ENCODE measurements at places on chromosomes 7 and 10. TPM values are rescaled to one million over a fixed set of nuclear protein-coding genes. Genes with fewer than 3 reads are reported as not detected.
A peak's percentile ranks its signal among the peaks of the same experiment; 100 is the strongest.

DNA sequence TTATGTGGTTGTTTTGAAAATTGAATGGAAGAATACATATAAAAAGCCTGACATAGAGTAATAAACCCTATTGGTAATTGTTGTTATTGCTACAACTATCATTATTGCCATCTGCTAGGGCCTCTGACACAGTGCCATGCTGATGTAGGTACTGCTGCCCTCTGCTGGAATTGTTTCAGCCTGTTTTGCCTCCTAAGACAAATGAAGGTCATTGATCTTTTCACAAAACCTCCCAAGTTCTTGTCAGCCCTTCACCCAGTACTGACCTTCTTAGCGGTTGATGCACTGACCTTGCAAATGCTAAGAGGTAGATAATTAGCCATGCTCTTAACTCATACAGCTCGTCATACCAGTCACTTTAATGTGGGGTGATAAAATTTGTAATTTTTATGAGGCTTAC lies 975.2 kb downstream of the SORCS1 start:
- DNase-seq = peak; percentile 32

DNA sequence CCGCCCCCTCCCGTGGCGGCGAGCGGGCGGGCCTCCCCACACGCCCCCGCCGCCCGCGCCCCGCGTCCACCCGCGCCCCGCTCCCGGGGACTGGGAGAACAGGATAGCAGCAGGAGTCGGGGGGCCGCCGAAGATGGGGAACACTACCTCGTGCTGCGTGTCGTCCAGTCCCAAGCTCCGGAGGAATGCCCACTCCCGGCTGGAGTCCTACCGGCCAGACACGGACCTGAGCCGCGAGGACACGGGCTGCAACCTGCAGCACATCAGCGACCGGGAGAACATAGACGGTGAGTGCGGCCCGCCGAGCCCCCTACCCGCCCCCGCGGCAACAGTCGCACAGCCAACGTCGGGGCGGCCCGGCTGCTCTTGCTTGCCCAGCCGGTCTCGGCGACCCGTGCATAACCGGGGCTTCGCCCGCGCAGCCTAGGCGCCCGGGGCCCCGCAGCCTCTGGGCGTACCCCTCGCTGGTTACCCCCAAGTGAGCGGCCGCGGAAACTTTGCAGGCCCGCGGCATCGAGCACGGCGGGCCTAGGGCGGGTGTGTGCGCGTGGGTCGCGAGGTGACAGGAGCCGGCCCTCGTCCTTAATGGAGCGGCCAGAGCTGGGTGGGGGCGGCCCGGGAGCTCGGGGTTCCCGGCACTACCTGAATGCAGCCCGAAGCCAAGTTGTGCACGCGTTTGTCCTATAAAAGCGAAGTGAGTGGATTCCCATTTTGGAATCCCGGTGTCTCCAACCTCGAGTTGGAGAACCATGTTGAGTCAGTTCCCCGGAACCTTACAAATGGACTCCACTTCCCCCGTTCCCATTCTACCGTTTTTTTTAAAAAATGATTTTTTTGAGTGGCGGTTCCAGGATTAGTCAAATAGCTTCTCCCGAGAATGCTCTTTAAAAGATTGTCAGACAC lies 863 bp downstream of the CCNY start:
- peak; percentile 31 for DNase-seq

DNA sequence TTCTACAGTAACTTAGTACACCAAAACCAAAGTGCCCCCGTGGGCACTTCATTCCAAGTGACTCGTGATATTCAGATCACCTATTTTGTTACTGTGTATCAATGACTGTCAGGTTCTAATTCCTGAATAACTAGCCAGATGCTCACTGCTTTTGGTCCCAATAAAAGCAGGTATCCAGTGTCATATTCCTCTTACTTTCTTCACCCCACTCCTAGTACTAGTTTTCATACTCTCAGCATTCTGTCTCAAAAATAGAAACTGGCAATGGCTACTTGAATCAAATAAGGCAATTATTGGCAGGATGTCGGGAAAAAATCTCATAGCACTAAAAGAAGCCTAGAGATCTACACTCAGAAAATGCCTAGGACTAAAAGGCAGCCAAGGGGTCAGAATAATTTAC lies 84.6 kb downstream of the ZNF467 start:
- DNase-seq = no peak

GRCh38 chr10:93097386-93097785 lies 23.7 kb downstream of the CYP26A1 start:
- no peak for DNase-seq

- DNase-seq = no peak
These were observed 900 bp downstream of the MKLN1 start for GRCh38 chr7:131328377-131329175.

GRCh38 chr10:112782200-112782907 lies 167.7 kb upstream of the TCF7L2 start:
- no peak for DNase-seq

DNA sequence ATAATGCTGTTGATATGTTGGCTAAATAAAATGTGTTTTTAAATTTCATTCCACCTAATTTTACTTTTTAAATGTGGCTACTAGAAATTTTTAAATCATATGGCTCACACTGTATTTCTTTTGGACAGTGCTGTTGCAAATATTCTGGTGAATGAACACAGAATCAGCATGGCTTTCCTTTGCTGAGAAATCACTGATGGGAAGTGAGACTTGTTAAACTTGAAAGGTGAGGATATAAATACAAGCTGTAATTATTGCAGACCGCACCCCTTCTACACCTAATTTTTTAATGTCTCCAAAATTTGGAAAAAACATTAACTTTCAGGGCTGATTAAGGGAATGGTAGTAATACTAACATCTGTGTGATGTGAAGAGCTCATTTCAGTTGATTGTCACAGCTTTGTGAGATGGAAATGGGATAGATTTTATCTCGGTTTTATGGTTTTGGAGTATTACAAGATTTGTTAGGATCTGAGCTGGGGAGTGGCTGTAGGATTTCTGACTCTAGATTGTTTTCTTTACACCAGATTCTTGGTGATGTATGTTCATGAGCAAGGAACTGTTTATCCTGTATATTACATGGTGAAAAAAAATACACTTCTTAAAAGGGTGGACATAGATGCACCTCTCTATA lies 1.3 kb downstream of the MIOS start:
- DNase-seq = peak; percentile 25

GRCh38 chr10:129096065-129096984 lies 370.7 kb upstream of the MGMT start:
- DNase-seq = no peak

DNA sequence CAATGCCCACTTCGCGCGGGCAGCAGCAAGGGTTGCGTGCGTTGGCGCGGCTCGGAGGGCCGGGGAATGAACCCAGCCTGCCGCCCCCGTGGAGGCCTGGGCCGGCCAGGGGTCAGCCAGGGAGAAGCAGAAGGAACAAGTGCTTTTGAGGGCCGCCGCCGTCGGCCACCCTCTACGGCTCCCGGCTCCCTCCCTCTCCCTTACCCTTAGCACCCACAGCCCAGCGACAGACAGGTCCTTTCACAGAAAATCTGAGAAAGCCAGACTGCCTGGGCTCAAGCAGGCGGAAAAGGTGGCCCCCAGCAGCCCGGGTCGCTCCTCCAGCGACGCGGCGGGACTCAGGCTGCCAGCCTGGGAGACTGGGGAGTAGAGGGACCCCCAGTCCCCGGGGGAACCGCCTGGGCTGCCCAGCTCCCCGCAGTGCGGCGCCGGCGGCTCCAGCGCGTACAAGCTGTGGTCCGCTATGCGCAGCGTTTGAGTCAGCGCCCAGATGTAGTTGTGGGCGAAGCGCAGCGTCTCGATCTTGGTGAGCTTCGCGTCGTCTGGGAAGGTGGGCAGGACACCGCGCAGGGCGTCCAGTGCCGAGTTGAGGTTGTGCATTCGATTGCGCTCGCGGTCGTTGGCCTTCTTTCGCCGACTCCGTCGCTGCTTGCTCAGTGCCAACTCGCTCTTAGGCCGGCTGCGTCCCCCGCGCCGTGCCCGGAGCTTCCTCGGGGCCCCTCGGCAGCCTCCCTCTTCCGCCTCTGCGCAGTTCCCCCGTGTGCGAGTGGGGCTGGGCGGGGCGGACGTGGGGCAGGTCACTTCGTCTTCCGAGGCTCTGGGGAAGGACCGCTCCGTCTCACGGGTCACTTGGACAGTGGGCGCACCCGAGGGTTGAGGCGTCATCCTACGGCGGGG lies 815 bp downstream of the NEUROG3 start:
- DNase-seq = no peak

GRCh38 chr10:79162861-79163665 lies 94.3 kb downstream of the ZMIZ1 start:
- no peak for DNase-seq

DNA sequence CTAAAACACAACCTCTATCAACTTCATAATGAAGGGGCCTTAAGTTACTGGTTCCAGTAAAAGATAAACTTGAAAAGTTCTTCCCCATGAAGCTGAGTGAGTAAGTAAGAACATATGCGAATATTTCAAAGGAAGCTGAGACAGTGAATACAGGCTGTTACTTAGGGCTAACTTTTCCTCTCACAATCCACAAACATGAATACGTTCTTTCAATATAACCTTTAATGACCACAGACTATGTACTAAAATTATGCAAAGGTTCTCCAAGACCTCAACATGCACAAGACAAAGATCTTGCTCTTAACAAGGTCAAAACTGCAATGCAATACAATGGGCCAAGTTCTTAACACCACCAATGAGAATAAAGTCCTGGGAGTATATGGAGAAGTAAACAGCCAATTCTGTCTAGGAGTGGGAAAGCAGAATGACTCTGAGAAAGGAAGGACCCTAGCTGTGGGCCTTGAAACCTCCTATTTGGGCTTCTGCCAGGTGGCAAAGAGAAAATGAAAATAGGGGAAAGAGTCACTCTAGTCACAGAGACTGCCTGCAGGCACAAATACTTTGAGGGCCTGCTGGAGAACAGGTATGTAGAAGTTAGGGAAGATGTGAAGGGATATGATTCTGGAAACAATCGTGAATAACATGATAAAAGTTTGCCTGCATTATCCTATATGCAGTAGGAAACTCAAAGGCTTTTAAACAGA lies 43.7 kb downstream of the OSBPL3 start:
- no peak for DNase-seq

DNA sequence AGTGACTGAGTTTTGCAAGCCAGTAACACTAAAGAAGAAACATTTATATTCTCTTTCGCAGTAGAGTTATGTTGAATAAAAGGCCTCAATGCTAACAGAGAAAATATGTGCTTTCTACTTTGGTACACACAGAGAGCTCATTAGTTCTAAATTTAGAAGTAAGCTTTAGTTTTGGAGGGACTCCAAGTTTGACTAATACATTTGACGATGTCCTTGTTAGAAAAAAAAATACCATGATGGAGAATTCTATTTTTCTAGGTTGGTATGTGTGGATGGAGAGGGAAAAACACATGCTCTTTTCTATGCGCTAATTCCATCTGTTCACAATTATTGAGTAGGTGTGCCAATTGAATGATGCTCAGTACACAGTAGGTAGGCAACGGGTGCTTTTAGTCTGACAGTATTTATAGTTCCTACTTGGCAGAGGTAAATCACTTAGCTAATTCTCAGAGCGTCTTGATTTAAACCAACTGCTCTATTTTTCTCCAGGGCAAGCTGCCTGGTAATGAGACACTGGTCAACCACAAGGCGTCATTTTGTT lies 327.2 kb upstream of the AKR1E2 start:
- no peak for DNase-seq

DNA sequence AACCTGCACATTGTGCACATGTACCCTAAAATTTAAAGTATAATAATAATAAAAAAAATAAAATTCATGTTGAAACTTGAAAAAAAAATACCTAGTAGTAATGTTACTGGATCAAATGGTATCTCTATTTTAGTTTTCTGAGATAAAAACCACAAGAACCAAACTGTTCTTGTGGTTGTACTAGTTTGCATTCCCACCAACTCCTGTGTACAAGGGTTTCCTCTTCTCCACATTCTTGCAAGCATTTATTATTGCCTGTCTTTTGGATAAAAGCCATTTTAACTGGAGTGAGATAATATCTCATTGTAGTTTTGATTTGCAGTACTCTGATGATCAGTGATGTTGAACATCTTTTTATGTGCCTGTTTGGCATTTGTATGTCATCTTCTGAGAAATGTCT lies 177.7 kb downstream of the KIF20B start:
- no peak for DNase-seq

DNA sequence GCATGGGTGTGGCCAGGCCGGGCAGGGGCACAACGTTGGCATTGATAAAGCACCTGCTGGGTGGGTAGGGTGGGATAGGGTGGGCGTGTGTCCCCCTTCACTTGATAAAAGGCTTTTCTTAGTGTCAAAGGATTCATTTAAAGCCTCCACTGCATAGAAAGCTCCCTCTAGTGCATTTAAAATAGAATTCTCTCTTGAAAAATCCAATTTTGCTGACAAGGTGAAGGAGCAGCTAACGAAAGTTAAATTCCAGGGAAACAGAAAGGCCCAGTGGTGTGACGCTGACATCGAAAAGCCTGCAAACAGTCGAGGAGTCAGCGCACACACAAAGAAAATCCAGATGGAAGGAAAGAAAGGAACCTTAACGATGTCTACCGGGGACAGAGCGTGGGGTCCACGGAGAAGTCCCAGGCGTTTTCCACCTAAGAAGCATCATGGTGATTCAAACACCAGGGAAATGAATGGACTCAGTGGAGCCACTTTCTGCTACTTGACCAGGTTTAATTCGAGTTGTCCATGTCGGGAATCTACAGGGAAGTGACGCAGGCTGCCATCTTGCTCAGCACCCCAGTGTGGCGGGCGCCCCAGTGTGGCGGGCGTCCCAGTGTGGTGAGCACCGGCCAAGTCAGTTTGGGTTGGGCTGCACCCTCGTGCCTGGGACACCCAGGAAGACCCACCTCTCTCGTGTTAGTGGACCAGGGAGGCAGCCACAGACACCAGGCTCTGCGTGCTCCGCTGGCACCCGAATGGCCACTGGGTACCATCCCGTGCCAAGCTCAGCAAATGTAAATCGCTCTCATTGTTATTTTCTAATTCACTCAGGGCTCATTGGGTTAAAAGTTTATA lies 217.8 kb downstream of the DNAJB6 start:
- no peak for DNase-seq

GRCh38 chr7:151194188-151194587 lies 7.1 kb upstream of the ASB10 start:
- DNase-seq = no peak

- no peak for DNase-seq
These were observed 150.4 kb upstream of the PRPS1L1 start for GRCh38 chr7:18177815-18178660.

Gene HYAL4
- total RNA-seq = not detected

Gene TMUB1
- total RNA-seq = 53.2 TPM

Gene EIF4H
- 329 TPM for total RNA-seq

Gene FZD8
- total RNA-seq = 3.9 TPM

Gene OR6V1
- total RNA-seq = not detected

Gene VWA2
- total RNA-seq = not detected

Gene SCIN
- total RNA-seq = not detected

Gene SPDYE9
- total RNA-seq = not detected

Gene PRF1
- 5.8 TPM for total RNA-seq

Gene AKR1E2
- total RNA-seq = not detected

All from OCI-LY7 (cell line).